MG63 (cell line): ENCODE measurements at places on chromosomes 4 and X.

GRCh38 chr4:58935332-58935731 lies 1825.1 kb upstream of the IGFBP7 start:
- no peak for DNase-seq

- DNase-seq, result no peak
Observed at GRCh38 chr4:142523111-142523510, 323.0 kb downstream of the INPP4B start.

DNA sequence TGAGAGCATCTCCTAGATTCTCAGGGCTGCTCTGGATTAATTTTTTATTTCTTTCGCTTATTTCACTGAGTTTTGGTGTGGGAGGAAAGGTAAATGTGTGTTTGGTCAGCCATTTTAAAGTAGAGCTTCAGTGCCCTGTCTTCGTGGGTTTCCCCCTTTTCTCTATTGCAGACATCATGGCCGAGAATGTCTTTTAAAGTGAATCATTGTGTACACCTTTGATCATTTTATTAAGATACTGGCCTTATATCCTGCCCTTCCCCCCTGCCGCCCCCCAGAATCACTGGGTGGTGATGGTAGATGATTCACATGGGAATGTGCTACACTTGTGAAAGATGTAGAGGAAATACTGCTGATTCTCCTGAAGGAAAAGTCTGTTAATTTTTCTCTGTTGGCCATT lies 23.8 kb downstream of the CDKL5 start:
- no peak for DNase-seq

DNA sequence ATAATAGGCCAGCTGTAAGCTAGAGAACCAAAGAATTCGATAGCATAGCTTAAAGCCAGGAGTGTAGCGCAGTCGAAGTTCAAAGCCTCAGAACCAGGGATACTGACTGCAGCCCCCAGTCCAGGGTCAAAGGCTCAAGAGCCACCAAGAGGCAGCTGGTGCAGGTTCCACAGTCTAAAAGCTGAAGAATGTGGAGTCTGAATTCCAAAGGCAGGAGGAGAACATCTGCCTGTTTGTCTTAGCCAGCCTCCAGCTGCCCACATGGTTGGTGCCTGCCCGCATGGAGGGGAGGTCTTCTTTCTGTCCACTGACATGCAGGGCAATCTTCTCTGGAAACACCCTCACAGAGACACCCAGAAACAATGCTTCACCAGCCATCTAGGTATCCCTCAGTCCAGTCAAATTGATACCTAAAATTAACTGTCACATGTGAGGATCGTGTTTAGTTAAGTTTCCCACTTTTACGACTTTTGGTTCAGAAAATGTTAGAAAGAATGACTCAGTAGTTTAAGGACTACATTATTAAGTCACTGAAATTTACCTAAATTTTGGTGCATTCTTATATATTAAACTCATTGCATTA lies 52.8 kb upstream of the RHOH start:
- no peak for DNase-seq

DNA sequence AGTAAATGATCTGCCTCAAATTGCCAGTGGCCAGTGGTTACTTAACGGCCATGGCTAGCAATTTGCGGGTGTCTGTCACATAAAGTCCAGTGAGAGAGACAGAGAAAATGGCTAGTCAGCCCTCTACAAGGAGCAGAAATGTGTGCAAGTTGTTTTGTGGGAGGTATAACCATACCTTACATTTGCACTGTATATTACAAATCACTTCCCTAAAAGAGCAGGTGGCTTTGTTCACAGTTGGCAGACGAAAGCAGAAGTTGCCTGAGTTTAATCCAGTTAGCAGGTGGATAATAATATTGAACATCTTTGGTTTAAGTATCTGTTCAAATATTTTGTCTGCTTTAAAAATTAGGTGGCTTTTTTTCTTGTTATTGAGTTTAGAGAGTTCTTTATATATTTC lies 15.6 kb downstream of the SRPX start:
- DNase-seq, result no peak

DNA sequence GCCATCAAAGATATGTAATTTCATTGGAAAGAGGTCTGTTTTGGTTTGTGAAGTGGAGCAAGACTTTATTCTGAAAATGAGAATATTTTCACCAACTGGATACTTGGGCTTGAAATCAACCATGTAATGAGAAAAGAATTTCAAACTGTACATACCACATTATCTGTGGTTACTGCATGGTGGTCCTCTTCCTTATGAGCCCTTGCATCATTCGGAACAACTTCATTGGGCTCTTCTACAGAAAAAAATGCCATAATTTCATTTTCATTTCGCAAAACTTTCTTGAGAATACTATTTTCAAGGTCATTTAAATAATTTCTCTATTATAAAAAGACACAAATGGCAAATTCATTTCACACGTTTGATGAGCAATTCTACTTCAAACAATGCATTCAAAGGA lies 148.6 kb upstream of the RPS6KA6 start:
- no peak for DNase-seq

DNA sequence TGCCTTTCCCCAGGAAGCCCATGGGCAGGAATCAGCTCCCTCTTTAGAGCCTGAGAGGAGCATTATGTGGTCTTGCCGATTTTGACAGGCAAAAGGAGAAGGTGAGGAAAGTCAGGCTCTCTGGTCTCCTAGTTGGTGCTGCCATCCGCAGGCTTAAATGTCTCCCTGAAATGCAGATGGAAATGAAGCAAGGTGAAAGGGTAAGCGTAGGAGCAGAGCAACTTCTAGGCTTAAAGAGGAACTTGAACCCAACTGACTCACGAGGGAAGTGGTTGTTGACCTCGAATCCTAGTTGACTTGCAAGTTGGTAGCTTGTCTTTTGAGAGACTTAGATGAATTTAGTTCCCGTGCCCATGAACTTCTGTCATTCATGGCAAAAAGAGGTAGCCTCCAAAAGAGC lies 205.9 kb downstream of the PTTG2 start:
- no peak for DNase-seq

DNA sequence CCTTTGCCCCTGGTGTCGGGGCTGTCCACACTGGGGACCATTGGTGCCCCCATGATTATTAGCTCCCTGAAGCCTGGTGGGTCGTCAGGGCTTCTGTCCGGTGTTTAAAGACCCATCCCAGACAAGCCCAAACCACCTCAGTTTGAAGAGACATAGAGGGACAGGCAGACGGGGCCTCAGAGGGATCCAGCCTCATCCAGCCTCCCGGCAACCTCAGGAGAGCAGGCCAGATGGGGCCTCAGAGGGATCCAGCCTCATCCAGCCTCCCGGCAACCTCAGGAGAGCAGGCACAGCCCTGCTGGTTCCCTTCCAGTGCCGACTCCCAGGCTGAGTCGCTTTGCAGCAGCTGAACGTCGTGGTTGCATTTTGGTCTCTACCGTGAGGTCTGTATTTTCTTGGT lies 32.1 kb downstream of the PIGG start:
- DNase-seq, result no peak

GRCh38 chrX:9482408-9482807 lies 17.6 kb downstream of the TBL1X start:
- no peak for DNase-seq

DNA sequence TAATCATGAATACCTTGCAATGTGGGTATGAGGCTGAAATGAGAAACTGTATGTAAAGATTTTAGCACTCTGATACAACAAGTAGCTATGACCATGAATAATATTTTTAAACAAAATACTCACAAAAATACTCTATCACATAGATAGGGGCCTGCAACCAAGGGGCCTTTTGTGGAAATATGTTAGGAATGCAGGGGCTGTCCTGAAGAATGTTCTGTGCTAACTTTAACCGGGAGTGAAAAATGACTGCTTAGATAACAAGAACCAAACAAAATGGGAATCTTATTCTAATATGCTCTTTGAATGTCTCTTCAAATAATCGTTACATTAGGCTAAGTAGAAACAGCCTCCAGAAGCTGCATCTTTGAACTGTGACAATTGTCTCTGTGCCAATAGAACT lies 37.9 kb upstream of the GYPA start:
- DNase-seq, result no peak

GRCh38 chr4:20383283-20383682 lies 131.6 kb downstream of the SLIT2 start:
- DNase-seq, result no peak

- DNase-seq, result no peak
Observed at GRCh38 chr4:84954982-84955567, 11.4 kb downstream of the WDFY3 start.

DNA sequence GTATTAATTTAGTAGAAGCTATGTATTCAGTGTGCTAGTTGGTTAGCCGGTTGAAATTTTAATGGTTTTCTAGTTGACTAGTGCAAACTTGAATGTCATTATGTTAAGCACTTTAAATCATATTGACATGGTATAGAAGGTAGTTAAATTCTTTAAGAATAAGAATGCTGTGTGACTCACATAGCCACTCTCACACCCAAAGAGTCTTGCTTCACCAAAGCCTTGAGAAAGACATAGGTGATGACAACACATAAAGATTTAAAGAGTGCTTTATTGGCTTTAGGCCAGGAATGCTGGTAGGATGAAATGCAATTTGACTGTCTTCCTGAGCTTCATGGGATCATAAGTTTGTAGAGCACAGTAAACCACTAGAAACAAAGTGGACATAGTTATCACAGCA lies 85.3 kb downstream of the DCAF8L2 start:
- DNase-seq, result no peak

GRCh38 chrX:21802839-21803238 lies 36.6 kb upstream of the MBTPS2 start:
- DNase-seq, result no peak

- no peak for DNase-seq
Observed at GRCh38 chr4:137394018-137394417, 138.3 kb downstream of the PCDH18 start.

DNA sequence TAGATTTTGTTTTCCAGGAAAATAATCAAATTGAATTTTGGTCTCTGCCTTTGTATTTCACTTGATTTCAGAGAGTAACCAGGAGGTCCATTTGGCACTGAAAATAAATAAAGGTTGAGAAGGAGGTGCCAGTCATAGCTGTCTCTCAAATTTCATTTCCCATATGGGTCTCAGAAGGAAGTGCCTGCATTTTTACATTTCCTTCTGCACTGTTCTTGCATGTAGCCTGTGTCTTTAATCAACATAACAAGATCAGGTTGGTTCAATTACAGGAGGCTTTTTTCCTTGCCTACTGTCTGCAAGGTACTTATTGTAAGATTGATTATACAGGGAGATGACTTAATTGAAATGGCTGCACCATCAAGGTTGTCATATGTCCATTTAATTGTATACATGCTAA lies 15.7 kb downstream of the LRRC66 start:
- no peak for DNase-seq

DNA sequence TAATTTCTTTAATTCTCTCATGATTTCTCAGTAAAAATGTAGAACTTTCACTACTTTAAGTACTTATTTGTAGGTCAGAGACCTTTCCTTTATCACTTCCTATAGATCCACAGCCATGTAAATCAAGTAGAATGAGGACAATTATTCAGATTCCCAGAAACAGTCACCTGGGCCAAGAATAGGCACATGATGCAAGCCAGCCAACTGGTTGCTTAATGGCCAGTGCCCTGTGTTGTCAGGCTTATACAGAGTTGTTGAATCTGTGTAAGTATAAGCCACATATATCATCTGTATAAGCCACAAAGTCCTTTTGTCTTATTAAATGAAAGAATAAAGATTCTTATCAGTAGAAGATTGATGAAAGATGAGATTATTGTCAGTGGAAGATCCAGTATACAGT lies 5.2 kb downstream of the BANK1 start:
- no peak for DNase-seq

DNA sequence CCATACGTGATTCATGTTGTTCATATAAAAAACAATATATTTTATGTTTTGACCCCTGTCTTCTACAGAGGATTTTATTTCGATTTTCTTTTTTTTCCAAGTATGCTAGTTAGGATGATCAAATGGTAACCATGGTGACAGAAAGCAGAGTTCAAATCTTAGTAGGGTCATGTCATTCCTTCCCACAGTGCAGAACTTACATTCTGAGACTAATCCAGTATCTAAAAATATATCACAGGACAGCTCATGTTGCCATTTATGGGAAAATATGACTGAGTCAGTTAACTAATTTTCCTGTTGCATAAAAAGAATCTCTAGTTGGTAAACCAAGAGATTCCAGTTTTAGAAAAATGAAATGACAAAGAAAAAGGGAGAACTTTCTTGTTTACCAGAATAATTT lies 209.5 kb downstream of the PARM1 start:
- no peak for DNase-seq

- DNase-seq, result no peak
Observed at GRCh38 chr4:97105347-97106099, 1037.8 kb downstream of the STPG2 start.

GRCh38 chr4:19557161-19557560 lies 694.5 kb upstream of the SLIT2 start:
- no peak for DNase-seq

DNA sequence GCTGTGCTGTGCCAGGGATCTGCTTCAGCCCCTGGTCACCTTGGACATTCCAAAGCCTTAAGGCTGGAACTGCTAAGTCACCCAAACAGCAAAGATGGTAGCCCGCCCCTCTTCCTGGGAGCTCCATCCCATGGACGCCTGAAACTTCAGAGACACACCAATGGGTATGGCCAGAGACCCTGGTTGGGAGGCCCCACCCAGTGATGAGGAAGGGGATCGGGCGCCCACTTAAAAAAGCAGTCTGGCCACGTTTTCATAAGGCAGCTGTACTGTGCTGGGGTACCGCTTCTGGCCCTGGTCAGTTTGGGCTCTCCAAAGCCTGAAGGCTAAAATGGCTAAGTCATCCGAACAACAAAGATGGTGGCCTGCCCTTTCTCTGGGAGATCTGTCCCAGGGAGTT lies 9.4 kb upstream of the TMSB15C start:
- no peak for DNase-seq

- DNase-seq, result no peak
Observed at GRCh38 chrX:75638332-75638731, 115.5 kb upstream of the ZDHHC15 start.

DNA sequence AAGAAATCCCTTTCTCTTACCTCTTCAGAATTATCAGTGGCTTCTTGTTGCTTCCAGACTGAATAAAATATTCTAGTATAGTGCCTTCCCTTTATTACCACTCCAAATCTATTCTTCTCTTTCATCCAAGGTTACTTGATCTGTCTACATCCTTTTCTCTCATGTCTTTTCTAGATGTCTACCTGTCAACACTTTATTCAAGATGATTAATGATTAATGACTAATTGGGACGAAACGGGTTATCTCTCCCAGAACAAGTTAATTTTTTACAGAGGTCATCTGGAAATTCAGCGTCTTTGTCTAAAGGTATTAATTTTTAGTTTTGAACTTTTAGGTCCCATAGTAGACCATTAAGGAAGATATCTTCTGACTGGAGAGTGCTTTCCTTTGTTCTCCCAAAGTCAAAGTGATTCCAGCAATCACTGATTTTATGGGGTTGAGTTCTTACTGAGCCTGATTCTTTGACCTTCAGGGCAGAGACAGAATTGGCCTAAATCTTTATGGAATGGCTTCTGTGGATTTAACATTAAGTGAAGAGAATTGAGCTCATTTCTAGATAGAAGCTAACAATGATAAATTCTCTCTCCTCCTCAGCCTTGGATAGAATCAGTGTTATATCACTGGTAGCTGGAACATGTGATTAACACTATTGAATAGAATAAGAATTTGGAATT lies 335.4 kb upstream of the TEX13C start:
- DNase-seq, result no peak
